A549 treated with DMSO at 1 μM for 4 hours (cell line): ENCODE measurements at places on chromosomes 12 and 14. TPM values are rescaled to one million over a fixed set of nuclear protein-coding genes. Genes with fewer than 3 reads are reported as not detected.

The DYNC1H1 gene
- 231 to 289 TPM (median 275 TPM) in 5 replicates for total RNA-seq

The KRT72 gene
- total RNA-seq: not detected in 5 replicates

The ACVRL1 gene
- total RNA-seq: 0.06 to 0.30 TPM (median 0.11 TPM) in 4 of 5 replicates, not detected in the other

The PLEKHH1 gene
- 3.6 to 4.6 TPM (median 4.5 TPM) in 5 replicates for total RNA-seq

The SERPINA6 gene
- 0.64 to 1.1 TPM (median 0.94 TPM) in 5 replicates for total RNA-seq

The TTC9 gene
- 1.7 to 2.6 TPM (median 2.0 TPM) in 5 replicates for total RNA-seq

The HOXC4 gene
- total RNA-seq: 2.7 to 4.7 TPM (median 3.9 TPM) in 5 replicates

The KLRB1 gene
- total RNA-seq: not detected in 5 replicates

The TRHDE gene
- 0.09 to 0.34 TPM (median 0.18 TPM) in 5 replicates for total RNA-seq

The VRTN gene
- total RNA-seq: not detected in 5 replicates

The CELA1 gene
- not detected in 5 replicates for total RNA-seq

The RNU4-1 gene
- total RNA-seq: not detected in 5 replicates

The IAPP gene
- total RNA-seq: not detected in 5 replicates

The SRGAP1 gene
- total RNA-seq: 12.6 to 15.6 TPM (median 13.9 TPM) in 5 replicates

The SERPINA12 gene
- total RNA-seq: not detected in 5 replicates

The PCED1B gene
- 45.6 to 54.6 TPM (median 51.1 TPM) in 5 replicates for total RNA-seq

The EPYC gene
- total RNA-seq: not detected in 5 replicates

The SNRPF gene
- 112 to 154 TPM (median 119 TPM) in 5 replicates for total RNA-seq

The PPM1H gene
- total RNA-seq: 7.7 to 9.4 TPM (median 8.6 TPM) in 5 replicates

The UNC79 gene
- 0.01 TPM in 2 of 5 replicates, not detected in the others for total RNA-seq

The RNASE11 gene
- total RNA-seq: not detected in 5 replicates

The REM2 gene
- total RNA-seq: 0.29 to 0.46 TPM (median 0.39 TPM) in 5 replicates

The LTB4R2 gene
- total RNA-seq: 2.4 to 5.7 TPM (median 4.7 TPM) in 5 replicates

The SRSF9 gene
- 174 to 227 TPM (median 219 TPM) in 5 replicates for total RNA-seq

The KLHDC1 gene
- 0.12 to 0.29 TPM (median 0.24 TPM) in 5 replicates for total RNA-seq

The APAF1 gene
- total RNA-seq: 11.4 to 18.6 TPM (median 16.6 TPM) in 5 replicates

The MYBPC1 gene
- total RNA-seq: 0.02 TPM in 1 of 5 replicates, not detected in the others

The ESPL1 gene
- total RNA-seq: 15.6 to 25.1 TPM (median 20.0 TPM) in 5 replicates

The PZP gene
- total RNA-seq: not detected in 5 replicates

The EMP1 gene
- total RNA-seq: 75.2 to 115 TPM (median 84.5 TPM) in 5 replicates

The VPS33A gene
- total RNA-seq: 17.6 to 24.1 TPM (median 20.2 TPM) in 5 replicates

The LRP6 gene
- 15.3 to 24.5 TPM (median 22.0 TPM) in 5 replicates for total RNA-seq

The ACOT6 gene
- not detected in 5 replicates for total RNA-seq

The GXYLT1 gene
- 10.3 to 17.2 TPM (median 15.8 TPM) in 5 replicates for total RNA-seq

The CMA1 gene
- total RNA-seq: not detected in 5 replicates

The IGF1 gene
- total RNA-seq: not detected in 5 replicates

The PALS1 gene
- 16.5 to 20.6 TPM (median 19.6 TPM) in 5 replicates for total RNA-seq

The LBHD2 gene
- total RNA-seq: 0.14 to 0.39 TPM (median 0.18 TPM) in 3 of 5 replicates, not detected in the others

The DAO gene
- not detected in 5 replicates for total RNA-seq

The PPP2R5E gene
- total RNA-seq: 20.8 to 31.8 TPM (median 29.1 TPM) in 5 replicates

The KERA gene
- total RNA-seq: not detected in 5 replicates

The REC8 gene
- total RNA-seq: 3.4 to 6.4 TPM (median 4.3 TPM) in 5 replicates

The HOTAIR gene
- 0.05 to 0.26 TPM (median 0.13 TPM) in 4 of 5 replicates, not detected in the other for total RNA-seq

The BIN2 gene
- total RNA-seq: 0.05 to 0.11 TPM (median 0.08 TPM) in 4 of 5 replicates, not detected in the other

The ARHGAP5 gene
- total RNA-seq: 51.6 to 78.7 TPM (median 61.7 TPM) in 5 replicates
